Retina (tissue), 1 donor: ENCODE measurements at places on chromosomes 3 and 15.

- DNase-seq = no peak
These were observed 91.8 kb downstream of the UBE2E2 start for GRCh38 chr3:23294770-23295387.

GRCh38 chr15:78084449-78084750, 6.9 kb upstream of the TBC1D2B start:
- DNase-seq = no peak

GRCh38 chr3:17065315-17065714, 180.6 kb downstream of the PLCL2 start:
- DNase-seq = no peak

DNA sequence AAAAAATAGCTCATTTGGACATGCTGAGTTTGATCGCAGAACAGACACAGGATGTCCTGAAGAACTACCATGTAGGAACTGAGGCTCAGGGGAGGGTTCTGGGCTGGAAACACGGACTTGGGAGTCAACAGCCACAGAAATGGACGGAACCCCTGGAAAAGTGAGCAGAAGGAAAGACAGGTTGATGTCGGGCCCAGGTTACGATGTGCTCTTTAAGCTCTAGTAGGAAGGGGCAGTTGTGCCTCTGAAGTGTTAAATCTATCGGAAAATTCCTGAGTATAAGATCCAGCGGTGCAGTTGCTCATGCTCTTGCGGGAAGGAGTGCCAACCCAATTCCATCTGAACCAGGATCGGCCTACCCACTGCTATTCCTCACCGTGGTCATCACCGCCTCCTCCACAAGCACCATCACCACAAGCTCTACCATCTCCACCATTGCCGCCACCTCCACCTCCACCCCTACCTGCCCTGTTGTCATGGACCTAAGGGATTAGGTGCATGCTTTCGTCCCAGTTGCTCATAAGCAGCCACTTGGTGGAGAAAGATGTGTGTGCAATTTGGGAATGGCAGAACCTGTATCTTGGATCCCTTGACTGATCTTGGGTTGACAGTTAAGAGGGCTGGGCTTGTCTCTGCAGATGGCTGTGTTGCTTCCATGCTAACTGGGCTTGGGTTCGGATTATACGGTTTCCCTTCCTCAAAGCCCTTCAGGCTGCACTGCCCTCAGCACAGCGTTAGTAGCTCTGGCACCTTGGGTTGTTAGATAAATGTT, 108.5 kb downstream of the ASB7 start:
- no peak for DNase-seq

- DNase-seq = no peak
These were observed at the start of gene ANKUB1 for GRCh38 chr3:149792452-149793270. Gene ANKUB1, minus strand, starts transcription at chr3:149792554. Its CDS starts 188 bp downstream, at chr3:149792366.

GRCh38 chr3:69343875-69344274, 42.0 kb downstream of the FRMD4B start:
- DNase-seq = no peak
